ENCODE measurements at places on chromosomes 6 and 20.

DNA sequence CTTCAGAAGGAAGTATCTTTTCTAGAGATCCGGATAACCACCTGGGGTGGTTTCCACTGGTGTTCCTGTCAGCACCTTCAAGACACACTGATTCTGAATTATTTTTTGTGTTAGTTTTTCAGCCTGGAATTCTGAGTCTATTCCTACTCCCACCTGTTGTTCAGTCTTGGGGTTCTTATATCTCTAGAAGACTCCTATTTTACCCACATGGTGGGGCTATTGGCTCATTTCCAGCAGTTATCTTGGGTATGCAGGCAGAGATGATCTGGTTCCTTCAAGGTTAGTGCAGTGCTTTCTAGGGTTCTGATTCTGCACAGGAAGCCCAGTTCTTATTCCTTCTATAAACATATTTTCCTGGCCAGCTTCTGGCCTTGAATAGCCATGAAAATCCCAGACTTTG, 175.6 kb upstream of the PDE7B start:
- ATAC-seq: peak; percentile 32

DNA sequence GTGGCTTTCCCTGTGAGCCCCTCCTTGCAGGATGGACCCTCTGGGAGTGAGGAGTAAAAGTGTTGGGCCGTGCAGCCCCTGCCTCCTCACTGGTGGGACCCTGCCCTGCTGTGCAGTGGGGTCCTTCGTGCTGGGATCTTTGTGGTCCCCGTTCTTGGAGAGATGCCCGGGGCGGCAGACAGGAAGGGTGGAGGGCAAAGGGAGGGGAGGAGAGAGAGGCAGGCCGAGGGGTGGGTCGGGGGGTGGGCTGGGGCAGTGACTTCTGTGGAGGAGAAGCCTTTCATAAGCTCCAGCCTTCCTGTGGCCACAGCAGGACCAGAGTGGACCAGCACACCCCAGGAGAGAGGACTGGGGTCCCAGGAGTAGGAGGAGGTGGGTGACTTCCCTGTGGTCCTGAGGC, at the start of gene COL20A1:
Gene COL20A1, plus strand, starts transcription at position 283 of the 400 bp plus-strand sequence. CDS start 1,922 bp downstream, outside the sequence.
- no peak for ATAC-seq

- ATAC-seq: no peak
These were observed 50.4 kb downstream of the HLA-DPB1 start for GRCh38 chr6:33126101-33126714.

DNA sequence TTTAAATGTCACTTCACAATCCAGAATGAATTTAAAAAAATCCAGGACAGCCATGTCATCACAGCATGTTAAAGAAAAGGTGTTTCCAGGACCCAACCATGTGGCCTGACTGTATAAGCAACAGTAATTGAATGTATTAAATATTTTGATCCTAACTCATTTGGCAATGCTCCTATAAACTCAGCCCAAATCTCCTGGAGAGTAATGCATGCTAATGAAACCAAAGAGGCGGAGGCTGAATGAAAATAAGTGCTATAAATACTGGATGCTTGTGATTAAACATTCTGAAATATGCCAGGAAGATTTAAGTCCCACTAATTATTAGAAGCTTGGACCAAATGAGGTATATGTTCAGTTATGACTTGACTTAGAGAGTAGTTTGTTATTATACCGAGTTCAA, 486.8 kb downstream of the FRK start:
- no peak for ATAC-seq

Data from motor neuron (in vitro differentiated cells).